Esophagus squamous epithelium (tissue), 5 donors: ENCODE measurements at places on chromosomes 2 and 18.

GRCh38 chr2:96241900-96242611, 23.7 kb downstream of the TMEM127 start:
- DNase-seq, result no peak

GRCh38 chr2:8505311-8505920, 176.4 kb upstream of the ID2 start:
- no peak for DNase-seq

GRCh38 chr2:121895723-121896571, 140.5 kb downstream of the TSN start:
- no peak for DNase-seq

GRCh38 chr2:237935740-237936452, 30.9 kb upstream of the UBE2F start:
- DNase-seq, result no peak

DNA sequence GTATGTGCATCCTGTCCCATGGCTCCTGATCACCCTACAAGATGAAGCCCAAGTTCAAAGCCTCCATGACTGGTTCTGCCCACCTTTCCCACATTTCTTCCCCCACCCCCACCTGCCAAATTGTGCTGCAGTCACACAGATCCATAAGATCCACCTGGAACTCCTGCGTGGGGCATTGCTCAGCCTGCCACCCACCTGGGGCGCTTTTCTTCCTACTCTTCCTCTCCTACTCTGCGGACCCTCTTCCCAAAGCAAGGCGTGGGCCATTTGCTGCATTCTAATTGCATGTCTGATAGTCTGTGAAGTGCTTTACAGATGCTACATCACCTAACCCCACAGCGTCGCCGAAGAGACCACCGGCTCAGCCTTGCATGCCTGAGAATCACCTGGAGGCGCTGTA, 402.4 kb upstream of the ID2 start:
- no peak for DNase-seq

DNA sequence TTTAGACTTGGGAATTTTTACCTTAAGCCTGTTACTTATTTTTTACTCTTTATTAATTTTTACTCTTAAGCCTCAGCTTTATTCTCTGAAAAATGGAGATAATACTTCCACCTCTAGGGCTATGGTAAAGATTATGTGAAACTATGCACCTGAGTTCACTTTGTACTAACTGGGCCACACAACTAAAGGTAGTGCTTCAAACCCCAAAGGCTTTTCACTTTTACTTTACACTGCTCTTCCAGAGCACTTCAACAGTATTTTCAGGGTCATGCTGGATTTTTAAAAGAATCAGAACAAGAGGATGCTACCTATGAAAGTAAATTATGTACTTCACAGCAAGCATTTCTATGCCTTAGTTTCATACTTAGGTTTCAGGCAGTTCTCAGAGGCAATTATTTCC, 27.8 kb downstream of the MEX3C start:
- no peak for DNase-seq

- no peak for DNase-seq
Observed at GRCh38 chr2:240235811-240236210, 95.4 kb upstream of the OTOS start.

- DNase-seq, result no peak
Observed at GRCh38 chr2:146392186-146392585, 1452.6 kb upstream of the ACVR2A start.

DNA sequence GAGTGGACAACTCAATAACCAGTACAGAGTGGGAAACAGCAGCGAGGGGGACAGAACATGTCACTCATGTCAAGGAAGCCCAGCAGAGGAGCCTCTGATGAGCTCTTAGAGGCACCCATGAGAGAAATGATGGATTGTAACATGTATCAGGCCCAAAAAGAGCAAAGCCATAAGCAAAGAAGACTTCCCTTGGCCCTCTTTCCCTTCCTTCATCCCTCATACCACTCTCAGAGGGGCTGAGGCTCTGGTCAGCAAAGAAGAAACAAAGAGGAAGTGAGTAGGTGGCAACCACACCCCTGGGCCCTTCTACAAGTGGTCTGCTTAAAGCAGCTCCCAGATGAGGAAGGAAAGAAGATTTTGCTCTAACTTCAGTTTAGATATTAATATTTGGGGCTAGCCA, 112.8 kb downstream of the CDC42EP3 start:
- no peak for DNase-seq

- DNase-seq, result no peak
Observed at GRCh38 chr2:208984376-208985090, 439.3 kb upstream of the MAP2 start.

DNA sequence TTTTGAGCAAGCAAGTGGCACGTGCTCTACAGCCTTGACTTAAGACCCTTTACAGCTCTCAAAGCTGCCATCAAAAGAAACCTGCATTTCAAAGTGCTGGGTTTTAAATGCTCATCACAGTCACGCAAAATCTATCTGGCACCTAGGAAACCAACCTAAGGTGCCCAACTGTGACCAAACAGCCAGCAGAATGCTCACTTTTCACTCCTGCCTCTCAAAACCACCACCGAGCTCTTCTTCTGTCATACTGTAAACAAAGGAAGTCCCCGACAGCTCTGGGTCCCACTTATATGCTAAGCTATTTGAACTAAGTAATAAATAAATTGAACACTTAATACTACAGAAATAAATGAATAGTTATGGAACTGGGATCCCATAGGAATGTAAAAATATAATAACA, 33.6 kb downstream of the SATB2 start:
- no peak for DNase-seq

- DNase-seq, result no peak
Observed at GRCh38 chr2:169035887-169036286, 4.8 kb upstream of the ABCB11 start.

DNA sequence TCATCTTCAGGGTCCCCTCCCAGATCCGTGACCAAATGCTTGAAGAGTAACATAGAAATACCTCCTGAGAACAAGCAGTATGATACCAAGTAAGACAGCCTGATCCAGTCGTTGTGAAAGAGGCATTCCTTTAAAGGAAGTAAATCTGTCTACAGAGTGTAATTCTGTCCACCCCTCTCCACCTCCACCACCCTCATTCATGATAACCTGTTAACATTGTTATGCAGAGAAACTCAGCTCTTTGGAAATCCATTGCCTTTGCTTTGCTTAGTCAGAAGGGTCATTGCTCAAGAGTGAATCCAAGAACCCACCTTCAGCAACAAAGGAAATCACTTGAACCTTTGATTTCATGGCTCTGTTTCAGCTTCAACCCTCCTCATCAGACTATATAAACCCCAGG, 155.6 kb downstream of the CYP26B1 start:
- DNase-seq, result no peak

DNA sequence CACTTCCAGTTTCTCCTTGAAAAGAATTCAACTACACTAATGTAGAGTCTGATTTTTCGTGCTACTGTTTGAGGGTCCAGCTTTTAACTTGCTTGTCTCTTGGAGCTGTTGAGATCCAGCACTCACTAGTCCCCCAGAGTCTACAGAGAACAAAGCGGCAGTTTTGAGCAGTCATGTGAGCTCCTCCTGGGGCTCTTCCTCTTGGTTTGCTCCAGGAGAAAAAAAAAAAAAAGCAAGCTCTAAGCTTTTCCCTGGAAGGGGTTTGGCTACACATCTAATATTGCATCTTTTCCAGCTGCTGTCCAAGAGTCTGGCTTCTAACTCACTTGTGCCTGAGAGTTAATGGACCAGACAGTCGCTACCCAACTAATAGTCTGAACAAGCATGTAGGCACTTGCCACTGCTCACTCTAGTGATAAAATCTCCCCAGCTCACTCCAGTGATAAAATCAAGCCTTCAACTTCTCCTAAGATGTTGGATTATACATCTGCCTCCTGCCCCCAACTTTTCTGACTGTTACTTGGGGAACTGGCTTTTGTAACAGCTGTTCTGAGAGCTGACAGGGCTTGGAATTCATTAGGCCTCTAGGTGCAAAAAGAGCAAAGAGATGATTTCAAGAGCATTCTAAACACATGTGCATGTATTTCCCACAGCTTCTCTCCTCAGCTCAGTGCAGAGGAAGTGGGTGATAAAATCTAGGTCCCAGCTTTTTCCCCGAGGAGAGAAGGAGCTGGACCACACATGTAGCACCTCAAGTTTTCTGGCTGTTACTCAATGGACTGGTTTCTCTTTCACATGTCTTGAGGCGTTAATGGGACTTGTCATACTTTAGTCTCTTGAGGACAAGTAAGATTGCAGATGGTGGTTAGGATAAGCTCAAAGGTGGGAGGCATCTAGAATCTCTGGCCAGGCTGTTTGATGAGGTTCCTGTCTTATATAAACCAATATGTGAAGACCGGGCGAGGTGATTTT, 750.5 kb downstream of the LRP1B start:
- DNase-seq, result no peak

DNA sequence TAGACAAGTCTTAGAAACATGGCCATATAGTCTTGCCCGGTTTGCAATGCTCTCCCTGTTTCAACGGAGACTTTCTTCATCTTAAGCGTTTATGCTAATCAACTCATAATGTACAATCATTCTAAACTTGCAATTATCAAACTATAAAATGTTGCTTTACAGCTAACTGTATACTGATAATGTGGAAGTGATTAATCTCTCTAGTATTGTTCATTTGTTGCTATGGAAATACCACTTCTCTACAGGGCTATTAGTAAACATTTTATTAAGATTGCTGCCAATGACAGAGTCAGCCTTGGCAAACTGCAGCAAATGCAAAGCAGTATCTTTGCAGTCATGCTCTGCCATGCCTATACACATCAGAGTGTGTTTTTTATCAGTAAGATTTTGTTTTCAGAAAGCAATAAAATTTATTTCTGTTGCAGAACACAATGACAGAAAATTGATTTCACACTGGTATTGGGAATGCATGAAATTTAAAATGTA, 1201.8 kb upstream of the CDH2 start:
- DNase-seq, result no peak
